ENCODE measurements at places on chromosomes 4 and X. TPM values are rescaled to one million over a fixed set of nuclear protein-coding genes. Genes with fewer than 3 reads are reported as not detected.

TCEAL7 gene
- total RNA-seq: not detected

PROM1 gene
- 0.59 TPM for total RNA-seq

DCX gene
- total RNA-seq: not detected

PCDH10 gene
- total RNA-seq: 0.30 TPM

OPRPN gene
- not detected for total RNA-seq

RPS6KA6 gene
- total RNA-seq: 6.5 TPM

CAPN6 gene
- not detected for total RNA-seq

KIAA1210 gene
- not detected for total RNA-seq

KLB gene
- total RNA-seq: 0.08 TPM
